ENCODE measurements at places on chromosomes 4 and X. TPM values are rescaled to one million over a fixed set of nuclear protein-coding genes. Genes with fewer than 3 reads are reported as not detected.

AGA gene
- polyA plus RNA-seq, result 24.7 TPM

SPANXB1 gene
- not detected for polyA plus RNA-seq

KCND1 gene
- 1.9 TPM for polyA plus RNA-seq

IGSF1 gene
- not detected for polyA plus RNA-seq

APLN gene
- polyA plus RNA-seq, result 0.72 TPM

XAGE2 gene
- polyA plus RNA-seq, result not detected

BMPR1B gene
- polyA plus RNA-seq, result 0.24 TPM

TLR3 gene
- polyA plus RNA-seq, result 0.17 TPM

GRCh38 chrX:103565752-103566151 is 19.6 kb upstream of the TCEAL4 start:
- peak; percentile 52 for DNase-seq

- peak; percentile 45 for DNase-seq
Observed at GRCh38 chr4:94551643-94552564, 100.2 kb downstream of the PDLIM5 start.

DNA sequence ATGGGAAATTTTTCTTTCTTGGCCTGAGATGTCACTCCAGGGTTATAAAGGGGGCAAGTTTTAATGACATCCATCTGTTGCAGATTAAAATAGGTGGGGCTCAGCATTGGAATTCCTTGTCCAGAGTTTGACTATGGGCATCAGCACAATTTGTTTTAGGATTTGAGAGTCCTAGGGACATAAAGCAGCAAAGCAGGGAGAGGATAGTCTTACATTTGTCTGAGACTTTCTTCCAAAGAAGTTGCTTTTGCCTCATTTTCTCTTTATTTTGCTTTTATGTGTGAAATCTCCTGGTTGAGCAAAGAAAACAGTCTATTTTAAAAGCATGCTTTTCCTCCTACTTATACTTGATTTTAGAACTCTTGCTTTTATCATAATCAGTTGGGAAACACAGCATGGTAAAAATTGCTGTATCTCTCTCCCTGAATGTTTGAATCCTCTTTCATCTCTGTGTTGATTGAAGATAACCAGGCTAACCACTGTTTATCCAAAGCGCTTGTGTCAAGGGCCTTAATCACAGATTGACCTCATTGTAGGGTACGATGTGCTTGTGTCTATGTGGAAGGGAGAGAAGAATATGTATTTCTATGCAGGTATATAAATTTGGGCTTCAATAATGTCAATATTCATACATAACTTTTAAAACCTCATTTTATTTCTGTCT is 121.5 kb downstream of the ANK2 start:
- no peak for DNase-seq

DNA sequence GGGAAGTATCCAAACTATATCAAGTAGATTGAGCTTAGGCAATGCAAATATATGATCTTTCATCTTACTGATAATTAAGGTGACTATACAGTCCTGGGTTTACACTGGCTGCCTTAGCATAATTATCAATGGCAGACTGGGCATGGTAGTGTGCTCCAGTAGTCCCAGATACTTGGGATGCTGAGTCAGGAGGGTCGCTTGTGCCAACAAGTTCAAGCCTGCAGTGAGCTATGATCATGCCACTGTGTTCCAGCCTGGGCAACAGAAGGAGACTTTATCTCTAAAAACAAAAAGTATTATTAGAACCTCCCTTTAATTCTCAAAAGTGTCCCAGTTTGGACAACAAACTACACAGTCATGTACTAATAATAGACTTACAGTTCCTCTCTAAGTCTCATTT is 99.4 kb upstream of the RASGEF1B start:
- no peak for DNase-seq

- DNase-seq, result no peak
Observed at GRCh38 chr4:102222838-102223409, 122.4 kb downstream of the SLC39A8 start.

DNA sequence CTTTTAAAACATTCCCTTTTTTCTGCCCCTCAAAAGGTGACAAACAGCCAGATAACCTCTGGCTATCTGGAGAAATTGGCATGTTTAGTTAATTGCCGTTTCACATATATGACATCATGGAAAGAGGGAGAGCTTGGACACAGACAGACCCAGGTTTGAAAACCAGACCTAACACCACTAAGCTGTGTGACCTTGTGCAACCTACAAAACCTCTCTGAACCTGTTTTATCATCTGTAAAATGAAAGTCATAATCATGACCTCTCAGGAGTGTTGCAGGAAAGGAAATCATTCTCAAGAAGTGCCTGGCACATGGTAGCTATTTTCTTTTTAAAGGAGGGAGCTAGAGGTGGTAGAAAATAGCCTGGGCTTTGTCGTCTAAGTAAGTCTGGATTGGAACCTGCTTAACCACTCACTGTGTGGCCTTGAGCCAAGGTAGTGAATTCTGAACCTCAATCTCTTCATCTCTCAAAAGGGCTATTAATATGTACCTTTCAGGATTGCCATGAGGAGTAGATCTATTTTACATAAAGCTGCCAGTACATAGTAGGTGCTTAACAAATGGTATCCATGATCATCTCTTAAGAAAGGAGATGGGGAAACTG is 363.5 kb downstream of the BCOR start:
- DNase-seq, result no peak

DNA sequence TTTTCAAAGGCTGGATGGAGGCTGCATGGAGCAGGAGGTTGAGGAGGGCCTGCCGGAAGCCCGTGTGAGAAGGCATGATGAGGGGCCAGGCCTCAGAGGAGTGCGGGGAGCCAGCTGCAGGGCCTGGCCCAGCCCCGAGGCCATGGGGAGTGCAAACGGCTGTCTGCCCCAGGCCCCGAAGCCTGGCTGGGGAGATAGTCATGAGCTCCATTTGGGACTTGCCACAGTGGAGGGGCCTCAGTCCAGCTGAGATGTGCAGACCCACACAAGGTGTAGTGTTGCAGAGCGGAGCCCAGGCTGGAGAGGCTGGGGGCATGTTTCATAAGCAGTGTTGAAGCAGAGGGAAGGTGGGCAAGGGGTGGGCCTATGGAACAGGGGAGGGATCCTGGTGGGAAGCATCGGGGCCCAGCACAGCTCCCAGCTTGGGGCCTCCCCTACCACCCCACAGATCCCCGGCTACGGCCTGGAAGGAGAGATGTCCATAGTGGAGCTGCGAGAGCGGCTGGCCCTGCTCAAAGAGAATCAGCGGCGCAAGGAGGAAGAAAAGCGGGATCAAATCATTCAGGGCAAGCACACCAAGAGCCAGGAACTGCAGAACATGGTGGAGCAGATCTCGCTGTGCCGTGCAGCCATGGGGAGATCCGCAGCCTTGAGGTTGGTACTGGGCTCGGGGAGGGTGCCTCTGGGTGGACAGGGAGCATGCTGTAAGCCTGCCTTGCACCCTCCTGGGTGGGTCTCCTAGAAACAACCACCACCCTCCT is 9.1 kb upstream of the RNF4 start:
- no peak for DNase-seq

DNA sequence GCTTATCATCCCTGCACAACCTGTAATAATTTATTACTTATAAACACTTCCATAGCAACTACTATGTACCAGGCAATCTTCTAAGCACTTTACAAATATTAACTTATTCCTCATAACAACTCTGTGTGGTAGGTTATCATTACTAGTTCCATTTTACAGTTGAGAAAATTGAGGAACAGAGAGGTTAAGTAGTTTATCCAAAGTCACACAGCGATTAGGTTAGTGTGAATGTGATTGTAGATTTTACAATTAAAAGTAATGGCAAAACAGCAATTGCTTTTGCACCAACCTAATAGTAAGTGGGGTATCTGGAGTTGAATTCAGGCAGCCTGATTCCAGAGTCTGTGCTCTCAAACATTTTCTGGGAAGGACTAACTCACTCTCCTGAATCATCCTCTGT is 348.9 kb downstream of the NKX6-1 start:
- no peak for DNase-seq

- no peak for DNase-seq
Observed at GRCh38 chr4:153524682-153525081, 58.5 kb downstream of the TMEM131L start.

DNA sequence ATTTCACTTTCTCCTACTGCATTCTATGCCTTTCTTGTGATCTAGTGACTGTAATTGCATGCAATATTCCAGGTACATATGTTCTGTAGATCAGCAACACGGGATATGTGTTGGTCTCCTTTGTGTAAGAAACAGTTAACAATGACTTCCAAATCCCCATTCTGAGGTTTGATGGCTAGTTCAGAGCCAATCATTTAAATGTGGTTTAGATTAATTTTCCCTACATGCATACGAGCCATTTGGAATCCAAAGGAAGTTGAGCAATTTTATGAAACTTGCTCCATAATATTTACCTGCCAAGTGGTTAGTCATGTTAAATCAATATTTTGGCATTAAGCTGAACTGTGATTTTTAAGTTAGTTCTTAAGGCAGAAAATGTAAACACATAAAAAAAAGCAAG is 172.8 kb upstream of the DCAF12L2 start:
- no peak for DNase-seq

GRCh38 chr4:40227284-40227683 is 30.5 kb downstream of the RHOH start:
- no peak for DNase-seq

DNA sequence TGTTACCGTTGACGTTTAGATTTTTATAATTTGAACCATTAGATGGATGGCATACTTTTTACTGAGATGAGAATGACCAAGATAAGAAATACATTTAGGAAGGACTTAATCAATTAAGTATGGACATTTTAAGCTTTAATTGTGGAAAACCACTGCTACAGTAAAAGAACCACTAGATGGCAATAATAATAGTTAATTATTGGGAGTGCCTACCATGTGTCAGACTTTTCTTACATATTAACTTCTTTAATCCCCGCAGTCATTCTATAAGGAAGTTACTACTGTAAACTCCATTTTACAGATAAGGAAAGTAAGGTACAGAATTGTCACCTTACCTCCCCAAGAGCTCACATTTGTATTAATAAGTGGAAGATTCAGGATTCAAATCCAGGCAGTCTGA is 48.5 kb upstream of the MYOZ2 start:
- no peak for DNase-seq

- no peak for DNase-seq
Observed at GRCh38 chrX:14274691-14275090, 245.0 kb upstream of the GEMIN8 start.

DNA sequence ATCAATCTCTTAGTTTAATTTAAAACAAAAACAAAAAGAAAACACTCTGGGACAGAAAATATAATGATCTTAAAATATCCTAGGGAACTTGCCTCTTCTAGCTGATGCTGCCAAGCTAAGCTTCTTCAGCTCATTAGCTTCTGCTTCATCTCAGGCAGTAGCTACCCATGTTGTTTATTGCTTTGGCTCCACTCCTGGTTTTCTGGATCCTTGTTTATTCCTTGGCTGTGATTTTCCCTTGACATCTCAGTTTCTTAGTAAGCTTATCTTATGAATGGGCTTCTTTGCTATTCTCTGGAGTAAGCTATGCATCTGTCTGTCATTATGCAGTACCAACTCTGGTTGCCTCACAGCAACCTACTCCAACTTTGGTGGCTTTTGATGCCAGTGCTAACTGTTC is 5.1 kb upstream of the MTHFD2L start:
- DNase-seq, result peak; percentile 40

DNA sequence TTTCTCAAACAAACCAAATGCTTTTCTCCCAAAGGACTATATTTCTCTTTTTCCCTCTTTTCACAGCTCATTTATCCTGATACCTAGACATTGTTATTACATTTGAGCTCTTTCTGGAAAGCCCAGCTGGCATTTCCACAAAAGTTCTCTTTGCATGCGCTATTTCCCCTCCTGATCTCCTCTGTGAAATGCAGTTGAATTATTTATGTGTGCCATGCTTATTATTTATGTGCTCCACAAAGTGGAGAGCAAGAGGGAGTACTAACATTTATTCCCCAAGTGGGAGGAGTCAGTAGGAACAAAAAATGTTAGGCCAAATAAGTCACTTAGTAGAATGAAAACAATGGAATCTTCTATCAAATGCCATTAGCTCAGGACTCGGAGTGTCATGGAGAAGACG is 626.6 kb upstream of the IGFBP7 start:
- no peak for DNase-seq

DNA sequence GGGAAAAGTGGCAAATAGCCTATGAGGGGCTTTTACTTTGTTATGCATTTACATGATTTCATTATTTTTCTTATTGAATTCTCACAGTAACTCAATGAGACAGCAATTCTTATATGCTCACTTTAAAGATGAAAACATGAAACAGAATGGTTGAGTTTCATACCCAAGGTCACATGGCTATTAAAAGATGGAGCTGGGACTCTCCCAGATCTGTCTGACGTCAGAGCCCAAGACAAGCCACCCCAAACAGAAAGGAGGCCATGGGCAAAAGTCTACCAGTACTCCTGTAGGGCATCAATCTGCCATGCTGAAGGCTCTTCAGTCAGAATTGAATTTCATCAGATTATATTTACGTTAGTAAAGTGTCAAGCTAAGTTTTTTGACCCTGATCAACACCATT is 13.2 kb downstream of the HSD17B11 start:
- DNase-seq, result no peak

GRCh38 chrX:1444561-1445500 is 7.9 kb downstream of the ASMTL start:
- DNase-seq, result no peak
